LHCN-M2 (cell line): ENCODE measurements at places on chromosomes 3 and 15. TPM values are rescaled to one million over a fixed set of nuclear protein-coding genes. Genes with fewer than 3 reads are reported as not detected.

The LDHAL6B gene
- total RNA-seq: not detected in 2 replicates

The EXD1 gene
- total RNA-seq: not detected in 2 replicates

The ZBTB38 gene
- total RNA-seq: 153 and 164 TPM in 2 replicates

The TGM5 gene
- 0.64 TPM in 1 of 2 replicates, not detected in the other for total RNA-seq

DNA sequence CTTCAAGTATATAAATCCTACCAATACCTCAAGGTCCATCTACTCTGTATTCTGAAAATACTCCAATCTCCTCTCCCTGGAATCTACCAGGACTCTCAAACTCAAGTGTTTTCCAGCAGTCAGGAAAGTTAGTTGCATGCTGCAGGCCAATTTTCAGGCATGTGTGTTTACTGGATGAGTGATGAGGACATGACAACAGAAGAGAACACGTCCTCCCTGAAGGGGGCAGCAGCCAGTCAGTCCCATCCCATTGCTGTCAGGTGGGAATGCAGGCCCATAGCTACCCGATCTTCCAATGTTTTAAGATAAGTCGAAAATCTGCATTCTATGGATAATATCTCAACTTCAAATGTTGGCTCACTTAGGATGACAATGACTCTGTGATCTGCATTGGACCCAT, 496.2 kb downstream of the FHIT start:
- no peak for DNase-seq

- DNase-seq: no peak
Observed at GRCh38 chr3:71693641-71694040, 31.6 kb downstream of the EIF4E3 start.

GRCh38 chr3:15903759-15904720, 106.3 kb upstream of the ANKRD28 start:
- no peak for DNase-seq

GRCh38 chr15:46278062-46278461, 643.2 kb downstream of the SQOR start:
- DNase-seq: no peak

DNA sequence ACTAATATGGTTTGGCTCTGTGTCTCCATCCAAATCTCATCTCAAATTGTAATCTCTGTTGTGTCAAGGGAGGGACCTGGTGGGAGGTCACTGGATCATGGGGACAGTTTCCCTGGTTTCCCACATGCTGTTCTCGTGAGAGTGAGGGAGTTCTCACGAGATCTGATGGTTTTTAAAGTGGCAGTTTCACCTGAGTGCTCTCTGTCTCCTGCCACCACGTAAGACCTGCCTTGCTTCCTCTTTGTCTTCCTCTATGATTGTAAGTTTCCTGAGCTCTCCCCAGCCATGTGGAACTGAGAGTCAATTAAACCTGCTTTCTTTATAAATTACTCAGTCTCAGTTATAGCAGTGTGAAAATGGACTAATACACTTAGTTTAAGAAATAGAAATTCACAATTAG, 228.9 kb downstream of the CD47 start:
- DNase-seq: no peak

GRCh38 chr3:127764841-127765362, 57.4 kb downstream of the MGLL start:
- peak; percentile 54 for DNase-seq

DNA sequence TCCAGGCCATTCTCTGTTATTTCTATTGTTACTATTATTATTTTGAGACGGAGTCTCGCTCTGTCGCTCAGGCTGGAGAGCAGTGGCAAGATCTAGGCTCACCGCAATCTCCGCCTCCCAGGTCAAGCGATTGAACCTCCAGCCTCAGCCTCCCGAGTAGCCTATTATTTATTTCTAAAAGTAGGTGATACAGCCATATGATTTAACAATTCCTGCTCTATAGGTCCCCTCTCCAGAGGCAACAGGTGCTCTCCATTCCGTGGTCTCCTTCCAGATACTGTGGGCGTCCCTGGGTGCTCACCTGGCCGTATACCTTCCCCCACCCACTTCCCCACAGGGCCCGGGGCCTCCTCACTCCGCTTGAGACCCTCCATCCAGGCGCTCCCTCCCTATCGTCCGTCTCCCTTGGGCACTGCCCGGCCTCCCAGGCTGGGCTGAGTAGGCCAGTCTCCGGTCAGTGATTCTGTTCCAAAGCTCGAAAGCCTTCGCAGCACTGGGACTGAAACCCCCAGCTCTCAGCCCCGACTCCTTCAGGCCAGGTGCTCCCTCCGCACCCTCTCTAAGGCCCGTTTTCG, 708 bp upstream of the PTPN23 start:
- DNase-seq: no peak

GRCh38 chr15:41794081-41794480, 19.8 kb downstream of the MAPKBP1 start:
- no peak for DNase-seq

DNA sequence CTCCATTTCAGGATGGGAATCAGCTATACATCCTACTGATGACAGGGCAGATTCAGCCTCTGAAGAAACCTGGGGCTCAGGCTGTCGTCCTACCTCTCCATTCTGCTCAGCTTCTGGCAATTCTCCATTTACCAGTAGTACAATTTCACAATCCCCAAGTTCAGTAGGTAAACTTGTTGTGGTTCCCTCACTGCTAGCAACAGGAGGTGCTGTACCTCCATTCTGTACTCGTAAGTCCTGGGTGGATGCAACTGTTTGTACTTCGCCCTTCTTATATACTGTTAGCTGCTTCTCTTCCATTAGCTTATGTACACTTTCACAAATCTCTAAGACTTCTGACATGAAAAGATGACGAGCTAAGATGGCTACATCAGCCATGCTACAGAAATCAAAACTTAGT, 11.6 kb downstream of the ZBTB11 start:
- no peak for DNase-seq

DNA sequence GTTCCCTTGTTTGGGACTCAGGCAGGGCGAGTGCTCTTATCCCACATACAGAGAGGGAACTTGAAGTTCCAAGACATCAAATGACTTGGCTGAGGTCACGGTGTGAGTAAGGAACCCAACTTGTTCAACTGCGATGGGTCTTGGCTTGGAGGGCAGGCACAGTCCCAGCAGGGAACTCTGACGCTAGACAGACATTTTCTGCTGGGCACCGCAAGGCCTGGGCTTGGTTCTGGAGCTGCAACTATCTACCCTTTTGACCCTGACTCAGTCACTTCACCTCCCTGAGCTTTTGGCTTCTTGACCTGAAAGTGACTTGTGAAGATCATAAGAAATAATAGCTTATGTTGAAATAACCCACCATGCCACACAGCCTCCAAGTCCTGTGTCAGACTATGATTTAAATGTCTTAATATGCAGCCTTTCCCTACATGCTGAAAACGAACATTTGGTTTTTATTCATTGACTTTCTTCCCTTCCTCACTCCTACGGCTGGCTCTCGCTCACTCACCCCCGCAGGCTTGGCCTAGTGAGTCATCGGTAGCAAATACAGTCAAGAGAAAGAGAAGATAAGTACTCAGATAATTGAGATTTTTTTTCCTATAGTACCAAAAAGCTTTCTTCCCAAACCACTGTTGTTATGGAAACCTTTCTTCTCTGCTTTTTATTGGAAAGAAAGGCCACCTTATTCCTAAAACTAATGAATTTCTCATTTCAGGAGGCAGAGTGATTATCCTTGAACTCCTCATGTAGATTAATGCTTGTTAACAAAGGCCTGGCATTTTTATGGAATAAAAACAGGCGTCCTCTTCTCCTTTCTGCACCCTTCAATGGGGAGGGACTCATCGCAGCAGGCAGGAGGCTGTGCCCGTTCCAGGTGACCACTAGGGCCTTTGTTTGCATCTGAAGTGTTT, 178.4 kb downstream of the ATP10A start:
- peak; percentile 50 for DNase-seq

GRCh38 chr15:64586259-64586870, 126.0 kb downstream of the ZNF609 start:
- DNase-seq: no peak

DNA sequence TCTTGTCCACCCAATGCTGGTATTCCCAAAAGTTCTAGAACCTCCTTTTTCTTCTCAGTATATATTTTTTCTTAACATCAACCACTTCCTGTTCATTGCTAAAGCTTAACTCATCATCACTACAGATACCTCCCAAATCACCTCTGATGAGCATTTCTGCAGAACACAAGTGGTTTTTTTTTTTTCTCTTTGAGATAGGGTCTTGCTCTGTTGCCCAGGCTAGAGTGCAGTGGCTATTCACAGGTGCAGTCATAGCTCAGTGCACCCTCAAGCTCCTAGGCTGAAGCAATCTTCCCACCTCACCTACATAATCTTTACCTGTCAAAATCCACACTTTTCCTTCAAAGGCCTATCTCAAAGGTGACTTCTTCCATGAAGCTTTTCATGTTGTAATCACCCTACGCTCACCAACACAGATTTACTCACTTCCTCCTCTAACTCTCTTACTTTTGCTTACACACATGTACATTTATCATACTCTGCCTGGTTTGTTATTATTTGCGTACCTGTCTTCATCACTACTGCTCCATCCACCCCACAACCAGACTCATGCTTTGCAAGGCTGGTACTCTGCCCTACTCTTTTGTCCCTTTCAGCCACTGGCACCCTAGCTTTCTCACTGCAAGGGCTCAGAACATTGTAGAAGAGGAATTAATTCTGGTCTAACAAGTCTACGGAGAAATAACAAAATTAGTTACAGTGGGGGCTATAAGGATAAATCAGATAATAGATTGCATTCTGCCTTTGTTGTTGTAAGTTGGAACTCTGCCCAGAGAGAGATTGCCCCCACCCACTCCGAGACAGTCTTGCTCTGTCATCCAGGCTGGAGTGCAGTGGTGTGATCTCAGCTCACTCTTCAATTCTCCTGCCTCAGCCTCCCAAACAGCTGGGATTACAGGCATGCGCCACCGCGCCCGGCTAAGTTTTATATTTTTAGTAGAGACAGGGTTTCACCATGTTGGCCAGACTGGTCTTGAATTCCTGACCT, 27.5 kb downstream of the HERC1 start:
- DNase-seq: no peak

GRCh38 chr3:67290438-67290837, 292.3 kb downstream of the KBTBD8 start:
- DNase-seq: no peak
